ENCODE measurements at places on chromosomes 13 and 19.

- no peak for DNase-seq
- no peaks in the 10 kb centered on the region for H3K27me3 ChIP-seq
- H3K36me3 ChIP-seq: peaks cover 17% of the 10 kb centered on the region
- peak overlapping the region; percentile 99 for H3K4me3 ChIP-seq
- H3K27ac ChIP-seq: peak overlapping the region; percentile 60
- H3K4me1 ChIP-seq: peaks cover 34% of the 10 kb centered on the region
Observed at GRCh38 chr19:45078390-45079062, 534 bp upstream of the GEMIN7 start.

DNA sequence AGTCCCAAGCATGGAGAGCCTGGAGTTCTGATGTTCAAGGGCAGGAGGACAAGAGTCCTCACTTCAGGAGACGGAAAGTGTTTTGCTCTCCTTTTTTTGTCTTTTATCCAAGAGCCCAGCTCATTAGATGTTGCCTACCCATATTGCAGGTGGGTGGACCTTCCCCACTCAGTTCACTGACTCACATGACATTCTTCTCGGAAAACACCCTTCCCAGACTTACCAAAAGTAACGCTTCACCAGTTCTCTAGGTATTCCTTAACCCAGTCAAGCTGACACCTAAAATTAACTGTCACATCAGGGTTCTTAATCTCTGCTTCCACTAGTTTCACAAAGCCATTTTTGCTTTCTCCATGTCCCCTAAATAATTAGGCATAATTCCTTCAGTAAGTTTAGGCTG lies 2215.4 kb upstream of the PCDH20 start:
- no peaks in the 10 kb centered on the region for H3K36me3 ChIP-seq
- DNase-seq: no peak
- H3K4me1 ChIP-seq: no peaks in the 10 kb centered on the region
- no peaks in the 10 kb centered on the region for H3K27me3 ChIP-seq

- H3K27ac ChIP-seq: no peak overlapping the region
- no peak overlapping the region for H3K4me3 ChIP-seq
- no peaks in the 10 kb centered on the region for H3K4me1 ChIP-seq
- H3K36me3 ChIP-seq: no peaks in the 10 kb centered on the region
- DNase-seq: no peak
- H3K27me3 ChIP-seq: peaks cover 10% of the 10 kb centered on the region
Observed at GRCh38 chr13:44620057-44620456, 43.9 kb upstream of the TSC22D1 start.

DNA sequence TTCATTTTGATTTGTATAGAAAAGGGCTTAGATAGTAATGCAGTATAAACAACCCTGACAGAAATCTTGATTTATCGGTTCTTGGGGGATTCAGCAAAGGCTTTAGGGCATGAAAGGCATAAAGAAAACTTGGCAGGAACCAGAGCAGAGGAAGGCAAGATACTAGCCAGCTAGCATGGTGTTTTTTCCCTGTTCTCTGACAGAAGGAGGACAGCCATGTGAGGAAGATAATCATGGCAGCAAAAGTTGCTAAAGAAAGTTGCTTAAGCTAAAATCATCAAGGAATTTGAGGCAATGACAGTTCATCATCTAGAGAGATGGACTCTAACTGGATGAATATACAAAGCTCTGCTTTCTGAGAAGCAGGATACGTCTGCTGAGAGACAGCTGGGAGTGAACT lies 294.1 kb downstream of the KCNRG start:
- DNase-seq: no peak
- no peaks in the 10 kb centered on the region for H3K36me3 ChIP-seq
- peaks cover 3% of the 10 kb centered on the region for H3K4me1 ChIP-seq

- H3K27me3 ChIP-seq: no peaks in the 10 kb centered on the region
- DNase-seq: no peak
- H3K4me1 ChIP-seq: no peaks in the 10 kb centered on the region
- H3K27ac ChIP-seq: no peak overlapping the region
- H3K4me3 ChIP-seq: no peak overlapping the region
- H3K36me3 ChIP-seq: no peaks in the 10 kb centered on the region
Observed at GRCh38 chr13:102962430-102962829, 103.8 kb downstream of the SLC10A2 start.

- H3K4me3 ChIP-seq: no peak overlapping the region
- peaks cover 94% of the 10 kb centered on the region for H3K36me3 ChIP-seq
- no peaks in the 10 kb centered on the region for H3K27me3 ChIP-seq
- H3K4me1 ChIP-seq: no peaks in the 10 kb centered on the region
- no peak for DNase-seq
Observed at GRCh38 chr19:52086481-52086880, 9.1 kb downstream of the ZNF841 start.
